ENCODE measurements at places on chromosomes 2 and 18.

DNA sequence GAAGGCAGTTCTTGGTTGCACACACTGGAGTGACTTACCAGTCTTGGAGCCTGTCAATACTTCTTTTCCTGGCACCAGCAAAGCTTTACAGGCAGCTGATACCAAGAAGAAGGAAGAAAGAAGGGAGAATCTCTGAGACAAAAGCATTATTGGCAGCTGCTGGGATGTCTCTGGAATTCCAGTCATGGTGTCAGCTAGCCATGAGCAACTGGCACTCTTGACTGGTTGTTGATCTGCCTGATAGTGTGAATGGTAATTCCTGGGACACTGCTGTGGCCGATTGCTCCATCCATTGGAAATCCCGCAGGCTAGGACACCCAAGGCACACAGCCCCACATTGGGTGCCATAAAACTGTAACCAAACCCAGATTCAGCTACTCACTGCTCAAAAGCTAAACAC, 17.8 kb upstream of the SPAG16 start:
- no peak for DNase-seq

DNA sequence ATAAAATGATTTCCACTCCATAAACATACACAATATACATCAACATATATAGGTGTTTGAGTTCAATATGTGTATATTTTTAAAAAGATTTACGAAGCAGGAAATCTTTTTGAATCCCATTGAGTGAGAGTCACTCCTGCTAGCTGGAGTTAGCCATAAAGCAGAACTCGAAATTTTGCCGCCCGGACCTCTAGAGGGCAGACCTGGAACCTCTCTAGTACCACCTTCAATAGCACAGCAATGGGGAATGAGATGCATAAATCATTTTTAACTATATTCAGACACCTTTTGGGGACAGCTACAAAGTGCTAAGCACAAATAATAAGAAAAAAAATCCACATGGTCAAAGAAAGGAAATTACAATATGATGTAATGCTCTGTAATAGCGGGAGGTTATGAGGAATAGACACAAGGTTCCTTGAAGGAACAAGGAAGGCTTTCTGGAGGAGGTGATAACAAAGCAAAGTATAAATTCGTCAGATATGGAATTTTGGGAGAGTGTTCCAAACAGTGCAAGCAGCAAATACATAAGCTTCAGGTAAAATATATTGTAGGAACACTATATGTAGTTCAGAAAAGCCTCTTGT, 533.4 kb downstream of the ERBB4 start:
- no peak for DNase-seq

GRCh38 chr2:49002750-49003149, 151.6 kb downstream of the FSHR start:
- DNase-seq = no peak

GRCh38 chr2:62363166-62363565, 142.8 kb downstream of the TMEM17 start:
- DNase-seq = no peak

DNA sequence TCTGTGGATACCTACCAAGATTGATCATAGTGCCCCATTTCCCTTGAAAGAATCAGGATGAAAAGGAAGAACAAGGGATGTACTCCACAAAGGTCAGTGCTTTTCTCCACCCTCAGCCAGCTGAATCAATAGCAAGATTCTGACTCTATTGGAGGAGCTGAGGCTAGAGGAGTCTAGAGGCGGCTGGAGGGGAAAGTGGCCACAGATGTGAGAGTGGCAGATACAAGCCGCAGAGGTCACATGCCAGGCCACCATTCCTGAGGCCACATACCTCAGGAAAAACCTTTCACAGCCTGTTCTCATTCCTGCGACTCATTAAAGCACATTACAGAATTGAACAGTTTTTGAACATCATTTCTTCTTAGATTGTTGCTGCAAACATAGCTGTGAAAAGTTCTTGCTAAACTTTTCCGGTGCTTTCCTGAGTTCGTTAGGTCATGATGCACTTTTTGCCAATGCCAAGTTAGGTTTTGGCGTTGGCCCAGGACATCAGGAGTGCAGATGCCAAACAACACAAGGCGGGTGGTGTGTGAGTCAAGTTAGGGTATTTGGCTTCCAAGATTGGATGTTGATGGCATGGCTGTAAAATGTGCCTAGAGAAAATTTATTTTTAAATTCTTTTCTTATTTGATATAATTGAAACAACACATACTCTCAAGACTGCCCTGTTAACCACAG, 160.7 kb upstream of the SP5 start:
- no peak for DNase-seq

- DNase-seq = no peak
These were observed 392.1 kb upstream of the RAB12 start for GRCh38 chr18:8217051-8217564.

GRCh38 chr2:159614534-159615366, 1.6 kb downstream of the BAZ2B start:
- no peak for DNase-seq

DNA sequence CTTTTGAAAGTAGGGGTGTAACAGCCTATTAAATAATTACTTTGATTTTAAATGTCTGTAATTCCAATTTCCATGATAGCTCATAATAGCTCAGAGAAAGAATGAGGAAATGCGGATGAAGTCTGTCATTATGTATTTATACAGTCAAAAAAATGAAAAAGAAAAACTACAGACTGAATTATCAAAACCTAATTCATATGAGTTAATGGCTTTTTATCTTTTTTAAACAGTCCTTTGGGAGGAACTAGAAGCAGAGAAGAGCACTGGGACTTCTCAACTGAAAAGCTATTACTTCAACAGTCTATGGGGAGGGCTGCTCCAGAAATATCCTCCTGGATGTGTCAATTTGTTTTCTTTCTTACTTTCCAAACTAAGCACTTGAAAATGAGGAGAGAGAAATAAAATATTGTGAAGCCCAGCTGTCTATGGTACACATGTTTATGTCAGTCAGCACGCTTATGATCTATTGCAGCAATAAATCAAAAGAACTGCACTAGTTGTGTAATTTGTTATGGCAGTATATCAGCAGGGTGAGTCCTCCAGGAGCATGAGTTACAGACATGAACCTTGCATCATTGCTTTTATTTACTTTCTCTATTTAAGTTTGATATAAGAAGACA, 1550.2 kb downstream of the LRP1B start:
- DNase-seq = no peak

DNA sequence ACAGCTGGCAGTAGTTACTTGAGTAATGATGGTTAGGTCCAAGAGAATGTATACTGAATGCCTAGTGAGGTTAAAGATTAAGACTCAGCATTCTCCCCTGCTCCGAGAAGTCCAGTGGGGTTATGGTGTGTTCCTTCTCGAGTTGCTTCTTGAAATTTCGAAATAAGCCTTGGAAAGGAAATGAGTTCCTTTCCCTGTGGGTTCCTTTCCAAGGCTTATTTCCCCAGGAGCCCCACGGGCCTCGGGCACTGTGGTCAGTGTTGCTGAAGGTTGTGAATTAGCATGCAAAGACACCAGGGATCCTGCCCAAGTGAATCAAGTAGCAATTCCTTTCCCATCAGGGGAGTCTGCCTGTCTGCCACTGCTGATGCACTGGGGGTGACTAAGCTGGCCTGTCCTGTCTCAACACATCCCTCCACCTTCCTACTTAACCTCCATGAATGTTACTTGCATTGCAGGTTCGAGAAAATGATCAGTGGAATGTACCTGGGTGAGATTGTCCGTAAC, 53.6 kb downstream of the HK2 start:
- DNase-seq = no peak

DNA sequence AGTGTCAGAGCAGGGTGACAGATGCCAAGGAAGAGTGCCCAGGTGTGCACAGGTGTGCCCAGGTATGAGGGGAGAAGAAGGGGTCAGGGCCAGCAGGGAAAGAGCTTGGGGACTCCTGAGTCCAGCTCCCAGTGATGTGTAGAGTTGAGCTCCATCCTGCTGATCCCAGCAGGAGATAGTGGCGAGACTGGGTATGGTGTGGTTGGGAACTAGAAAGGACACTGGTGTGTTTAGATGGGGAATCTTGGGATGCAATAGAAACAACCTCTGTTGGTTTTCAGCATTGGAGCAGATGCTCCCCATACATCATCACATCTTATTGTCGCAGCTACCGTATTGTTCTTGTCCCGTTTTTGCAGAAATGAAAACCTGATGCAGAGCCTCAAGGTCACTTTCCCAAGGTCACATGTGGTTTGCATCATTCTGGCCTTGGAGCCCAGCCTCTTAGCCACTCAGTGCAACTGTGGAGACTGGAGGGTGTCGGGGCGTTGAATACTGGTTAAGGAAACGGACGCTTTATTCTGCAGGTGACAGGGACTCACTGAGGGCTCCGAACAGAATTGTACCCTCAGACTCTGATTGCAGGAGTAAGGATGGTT, 166.7 kb downstream of the AGAP1 start:
- no peak for DNase-seq

- DNase-seq = no peak
These were observed 26.9 kb downstream of the MCEE start for GRCh38 chr2:71102981-71103681.

- no peak for DNase-seq
These were observed 411.2 kb upstream of the ID2 start for GRCh38 chr2:8270699-8271098.

- peak; percentile 14 for DNase-seq
These were observed 46.0 kb upstream of the SERTAD2 start for GRCh38 chr2:64699712-64700111.

DNA sequence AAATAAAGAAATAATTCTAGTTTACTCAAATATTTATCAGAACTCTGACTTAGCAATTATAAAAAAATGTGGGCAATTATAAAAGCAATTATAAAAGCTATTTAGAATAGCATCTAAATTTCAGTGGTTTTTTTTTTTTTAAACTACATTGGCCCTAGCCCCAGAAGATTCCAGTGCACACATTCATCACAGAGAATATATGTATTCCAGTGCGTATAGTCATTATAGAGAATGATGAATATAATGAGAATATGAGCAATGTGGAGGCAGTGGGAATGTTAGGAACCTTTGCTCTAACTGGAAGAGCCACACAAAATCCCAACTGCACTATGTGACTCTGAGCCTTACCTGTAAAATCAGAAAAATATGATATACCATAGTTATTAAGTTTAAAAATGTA, 10.5 kb downstream of the MAP3K2 start:
- DNase-seq = no peak

DNA sequence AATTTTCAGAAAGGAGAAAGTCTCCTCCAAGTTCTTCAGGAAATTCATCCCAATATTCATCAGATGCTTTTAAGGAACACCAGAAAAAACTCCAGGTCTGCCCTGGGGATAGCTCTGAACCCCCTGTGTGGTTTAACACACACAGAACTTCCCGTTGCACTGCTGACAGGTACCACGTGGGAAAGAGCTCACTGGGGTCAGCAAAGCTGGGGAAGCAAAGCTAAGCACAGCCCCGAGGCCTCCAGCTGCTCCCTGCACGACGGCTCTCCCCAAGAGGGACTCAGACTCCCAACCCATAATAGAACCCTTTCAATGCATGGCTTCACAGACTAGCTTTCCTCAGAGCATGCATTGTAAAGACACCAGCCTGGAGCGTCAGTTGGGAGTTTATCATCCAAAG, 28.0 kb downstream of the ADI1 start:
- DNase-seq = no peak

GRCh38 chr2:29921560-29921915, at the start of gene ALK:
Gene ALK, minus strand, starts transcription at chr2:29921586. Its CDS starts 927 bp downstream, at chr2:29920659.
- peak; percentile 12 for DNase-seq

DNA sequence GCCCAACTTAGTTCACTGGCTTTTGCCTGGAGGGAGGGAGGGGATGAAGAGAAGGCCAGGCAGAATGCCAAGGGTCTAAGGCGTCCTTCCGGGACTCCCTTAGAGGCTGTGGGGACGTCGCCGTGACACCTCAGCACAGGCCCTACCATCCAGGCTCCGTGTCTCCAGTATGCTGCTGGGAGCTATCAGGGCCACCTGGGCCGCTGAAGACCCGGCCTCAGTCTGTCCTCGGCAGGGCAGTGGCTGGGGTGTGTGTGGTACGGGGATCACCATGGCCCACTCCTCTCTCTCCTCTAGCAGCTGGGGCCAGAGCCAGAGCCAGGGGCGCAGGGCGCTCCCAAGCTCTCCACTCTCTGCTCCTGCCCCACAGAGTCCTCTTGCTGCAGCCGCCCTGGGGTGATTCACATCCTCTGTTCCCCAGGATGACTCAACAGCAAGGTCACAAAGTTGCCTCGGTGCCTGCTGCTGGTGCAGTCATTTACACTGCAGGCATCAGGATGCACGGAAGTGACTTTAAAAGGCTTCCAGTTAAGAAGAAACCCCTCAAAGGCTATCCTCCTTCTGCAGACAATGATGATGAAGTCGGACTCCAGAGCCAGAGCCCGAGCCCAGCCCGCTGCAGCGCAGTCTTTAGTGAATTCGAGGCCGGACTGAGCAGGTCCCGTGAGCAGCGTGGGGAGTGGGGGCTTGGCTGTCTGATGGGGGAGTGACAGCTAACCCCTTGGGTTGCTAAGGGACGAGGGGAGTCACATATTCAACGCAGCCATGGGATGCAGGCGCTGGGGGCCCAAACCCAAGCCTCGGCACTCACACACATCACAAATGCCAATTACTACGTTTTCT, 31.9 kb downstream of the SNORC start:
- no peak for DNase-seq

DNA sequence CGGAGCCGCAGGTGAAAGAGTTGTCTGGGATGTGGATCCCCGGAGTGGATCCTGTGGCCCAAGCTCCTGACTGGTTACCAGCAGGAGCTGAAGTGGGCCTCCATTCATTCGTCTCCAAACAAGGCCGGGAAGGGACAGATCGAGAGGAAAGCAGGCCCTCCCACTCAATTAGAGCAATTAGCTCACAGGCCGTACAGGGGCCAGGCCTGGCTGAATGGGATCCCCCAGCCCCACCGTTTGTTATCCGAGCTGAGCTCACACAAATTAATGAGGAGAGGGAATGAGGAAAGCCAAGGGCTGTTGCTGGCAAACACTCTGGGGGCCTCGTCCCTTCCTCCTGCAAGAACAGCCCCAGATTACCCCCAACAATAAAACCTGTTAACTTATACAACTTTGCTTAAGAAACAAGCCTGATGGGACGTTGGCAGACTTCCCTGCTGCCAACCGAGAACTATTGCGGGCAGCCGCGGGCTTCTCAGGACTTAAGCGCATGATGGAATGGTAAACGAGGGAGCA, 338.0 kb downstream of the BCL11A start:
- DNase-seq = no peak

GRCh38 chr18:63511285-63511684, 30.9 kb upstream of the SERPINB12 start:
- DNase-seq = no peak

DNA sequence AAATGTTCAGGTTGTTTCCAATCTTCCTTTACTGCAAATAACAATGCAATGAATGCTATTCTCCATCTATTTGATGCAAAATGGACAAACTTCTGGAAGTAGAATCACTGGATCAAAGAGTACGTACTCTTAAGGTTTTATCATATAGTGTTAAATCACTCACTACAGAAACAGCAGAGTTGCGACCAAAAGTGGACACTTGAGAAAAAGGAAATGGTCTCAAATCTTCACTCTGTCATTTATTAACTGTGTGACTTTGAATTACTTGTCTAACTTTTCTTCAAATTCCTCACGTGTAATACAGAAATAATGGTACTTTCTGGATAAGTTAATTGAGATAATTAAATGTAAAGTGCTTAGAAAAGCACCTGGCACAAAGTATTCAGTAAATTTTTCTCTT, 78.1 kb downstream of the CERKL start:
- DNase-seq = no peak
